ENCODE measurements at places on chromosomes 6 and 20.

DNA sequence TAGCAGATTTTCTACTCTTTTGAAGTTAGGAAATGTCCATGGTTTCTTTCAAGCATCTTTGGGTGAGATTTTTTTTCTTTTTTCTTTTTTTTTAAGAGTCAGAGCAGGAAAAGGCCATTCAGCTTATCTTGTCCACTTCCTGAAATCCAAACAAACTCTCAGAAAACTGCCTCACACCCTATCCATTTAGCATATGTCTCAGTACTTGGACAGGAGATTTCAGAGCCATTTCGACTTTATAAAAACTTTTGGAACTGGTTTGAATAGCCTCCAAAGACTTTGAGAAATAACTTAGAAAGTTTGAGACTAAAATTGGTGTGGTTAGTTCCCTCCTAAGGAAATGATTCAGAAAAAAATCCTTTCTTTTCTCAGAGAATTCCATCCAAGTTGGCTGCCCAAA lies 125.1 kb downstream of the MYLK4 start:
- no peak for DNase-seq

DNA sequence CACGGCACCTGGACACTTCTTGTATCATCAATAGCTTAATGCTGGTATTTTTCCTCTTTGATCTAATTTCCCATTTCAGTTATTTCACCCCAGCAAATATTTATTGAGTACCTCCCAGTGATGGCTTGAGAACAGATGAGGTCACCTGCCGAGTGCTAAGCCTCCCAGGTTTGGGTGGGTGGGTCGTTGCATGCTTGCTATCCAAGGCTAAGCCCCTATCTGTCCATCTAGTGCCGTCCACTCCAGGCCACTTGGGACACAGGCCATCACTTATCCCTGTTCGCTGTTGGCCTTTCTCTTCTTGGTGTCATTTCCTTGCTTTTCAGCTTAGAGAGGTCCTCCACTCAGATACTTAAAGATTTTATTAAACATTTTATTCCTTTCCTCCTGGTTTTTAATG lies 10.8 kb upstream of the NNAT start:
- DNase-seq = no peak

DNA sequence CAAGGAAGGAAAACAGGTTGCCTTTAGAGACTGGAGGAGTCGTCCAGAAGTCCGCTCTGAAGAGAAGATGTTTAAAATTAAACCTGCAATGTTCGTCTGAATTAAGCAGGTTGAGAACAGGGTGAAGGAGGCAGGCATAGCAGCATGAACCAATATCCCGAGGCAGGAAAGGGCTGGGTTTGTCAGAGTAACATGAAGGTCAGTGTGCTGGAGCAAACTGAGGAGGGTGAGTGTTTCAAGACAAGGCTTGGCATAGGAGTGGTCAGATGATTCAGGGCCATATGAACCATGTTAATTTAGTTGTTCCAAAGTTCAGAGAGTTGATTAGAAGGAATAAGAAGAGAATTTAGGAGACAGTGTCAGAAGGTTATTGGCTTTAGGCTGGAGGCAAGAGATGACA lies 93.3 kb downstream of the UTRN start:
- peak; percentile 70 for DNase-seq

GRCh38 chr6:39882531-39882899 lies 51.7 kb downstream of the MOCS1 start:
- peak; percentile 72 for DNase-seq

GRCh38 chr6:160071805-160072690 lies 49.6 kb upstream of the SLC22A1 start:
- DNase-seq = no peak

GRCh38 chr6:28738396-28738765 lies 185.4 kb downstream of the TRIM27 start:
- no peak for DNase-seq

All from HCEC 1CT (cell line).